ENCODE measurements at places on chromosomes 7 and 10.

DNA sequence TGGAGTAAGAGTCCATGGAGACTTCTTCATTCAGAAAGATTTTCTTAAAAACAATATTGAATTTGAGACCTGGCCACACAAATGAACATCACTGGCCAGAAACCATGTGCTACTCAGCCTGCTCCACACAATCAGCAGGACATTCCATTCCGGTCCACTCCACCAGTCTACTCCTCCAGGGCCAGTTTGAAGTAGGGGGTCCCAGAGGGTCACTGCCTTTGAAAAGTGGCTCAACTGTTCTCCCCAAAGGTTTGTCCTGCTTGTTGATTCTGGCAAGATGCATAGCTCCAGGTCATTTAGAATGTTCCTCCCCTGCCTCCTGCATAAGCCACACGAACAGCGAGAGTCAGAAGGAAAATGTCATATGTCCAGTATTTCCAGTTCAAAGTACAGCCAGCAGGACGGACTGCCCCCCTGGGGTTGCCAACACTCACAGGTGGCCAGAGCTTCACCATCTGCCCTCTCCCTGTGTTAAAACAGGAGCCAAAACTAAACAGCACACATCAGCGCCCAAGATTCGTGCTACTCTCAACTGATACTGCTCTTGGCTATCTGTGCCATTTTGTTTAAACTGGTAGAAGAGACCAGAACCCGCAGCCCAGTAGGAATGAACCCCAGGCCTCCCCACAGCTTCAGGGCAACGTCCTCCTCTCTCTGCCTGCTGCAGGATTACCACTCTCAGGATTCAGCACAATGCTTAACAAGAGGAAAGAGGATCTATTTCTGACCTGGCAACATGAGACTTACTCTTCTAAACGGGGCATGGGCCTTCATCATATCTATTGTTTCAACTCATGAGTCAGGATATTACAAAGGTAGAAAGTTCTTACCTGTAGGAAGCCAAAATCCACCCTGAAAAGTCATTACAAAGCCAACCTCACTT lies 11.3 kb downstream of the GRB10 start:
- no peak for DNase-seq

DNA sequence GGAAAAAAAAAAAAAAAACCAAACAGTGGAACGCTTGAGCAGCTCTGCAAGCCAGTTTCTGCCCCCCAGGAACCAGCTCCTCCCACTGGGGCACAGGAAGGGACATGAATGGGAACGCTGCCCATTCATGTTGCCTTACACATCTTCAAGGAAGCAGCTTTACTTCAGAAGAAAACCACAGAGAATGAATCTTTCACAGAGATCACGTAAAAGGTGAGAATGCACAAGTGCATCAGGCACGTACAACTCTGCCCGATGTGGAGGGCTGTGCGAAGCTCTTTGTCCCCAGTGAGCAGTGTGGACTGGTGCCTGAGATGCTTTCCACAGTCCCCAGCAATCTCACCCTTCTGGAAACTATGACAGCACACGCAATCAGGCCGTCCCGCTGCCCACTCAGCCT lies 106.2 kb downstream of the DLG5 start:
- DNase-seq, result no peak

GRCh38 chr10:84196083-84196482 lies 1.7 kb downstream of the CDHR1 start:
- DNase-seq, result peak; percentile 82

- no peak for DNase-seq
These were observed 209.3 kb downstream of the SDK1 start for GRCh38 chr7:3510101-3511020.

DNA sequence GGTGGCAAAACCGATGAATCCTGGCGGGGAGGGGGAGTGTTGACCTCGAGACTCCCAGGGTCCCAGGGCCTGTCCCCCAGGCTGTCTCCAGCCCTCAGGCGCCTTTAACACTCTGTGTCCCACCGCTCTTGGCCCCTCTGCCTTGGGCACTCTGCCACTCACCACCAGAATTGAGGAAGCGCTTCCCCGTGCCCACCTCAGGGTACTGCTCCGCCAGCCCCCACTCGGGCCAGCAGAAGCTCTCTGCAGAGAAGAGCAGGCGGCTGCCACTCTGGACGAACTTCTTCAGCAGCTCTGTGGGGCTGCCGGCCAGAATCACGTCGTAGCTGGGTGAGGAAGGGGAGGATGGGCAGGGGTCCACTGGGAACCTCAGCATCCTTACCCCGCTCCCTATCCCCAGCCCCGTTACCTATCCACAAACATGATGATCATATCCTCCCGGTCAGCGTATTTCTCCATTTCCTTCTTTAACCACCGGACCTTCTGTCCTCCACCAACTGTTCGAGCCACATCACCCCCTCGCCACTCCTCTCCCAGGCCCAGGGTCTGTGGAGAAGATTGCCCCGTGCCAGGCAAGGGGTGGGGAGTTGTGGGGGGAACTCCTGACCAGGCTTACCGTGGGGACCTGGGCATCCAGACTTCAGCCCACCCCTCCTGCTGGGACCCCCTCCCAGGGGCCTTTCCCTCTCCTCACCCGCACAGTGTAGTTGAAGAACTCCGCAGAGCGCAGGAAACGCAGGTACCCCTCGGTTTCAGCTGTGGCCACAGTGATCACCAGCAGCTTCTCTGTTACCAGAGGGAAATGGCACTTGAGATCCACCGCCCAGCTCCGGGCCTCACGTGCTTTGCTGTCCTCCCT lies 1.2 kb downstream of the PLOD3 start:
- peak; percentile 46 for DNase-seq

DNA sequence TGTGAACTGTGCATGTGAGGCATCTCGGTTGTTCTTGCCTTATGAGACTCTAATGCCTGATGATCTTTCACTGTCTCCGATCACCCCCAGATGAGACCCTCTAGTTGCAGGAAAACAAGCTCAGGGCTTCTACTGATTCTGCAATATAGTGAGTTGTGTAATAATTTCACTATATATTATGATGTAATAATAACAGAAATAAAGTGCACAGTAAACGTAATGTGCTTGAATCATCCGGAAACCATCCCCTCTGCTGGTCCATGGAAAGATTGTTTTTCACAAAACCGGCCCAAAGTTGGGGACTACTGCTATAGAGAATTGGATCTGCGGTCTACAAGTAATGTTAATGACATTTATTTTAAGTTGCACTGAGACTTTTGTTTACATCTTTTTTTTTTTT lies 126.7 kb downstream of the TPST1 start:
- no peak for DNase-seq

GRCh38 chr10:84328418-84329195 lies at the start of gene CCSER2:
CCSER2 (plus strand) TSS chr10:84328589; CDS start chr10:84371053, 42,464 bp downstream.
- peak; percentile 99 for DNase-seq

- DNase-seq, result no peak
These were observed 9.2 kb upstream of the HNRNPF start for GRCh38 chr10:43417950-43418768.

DNA sequence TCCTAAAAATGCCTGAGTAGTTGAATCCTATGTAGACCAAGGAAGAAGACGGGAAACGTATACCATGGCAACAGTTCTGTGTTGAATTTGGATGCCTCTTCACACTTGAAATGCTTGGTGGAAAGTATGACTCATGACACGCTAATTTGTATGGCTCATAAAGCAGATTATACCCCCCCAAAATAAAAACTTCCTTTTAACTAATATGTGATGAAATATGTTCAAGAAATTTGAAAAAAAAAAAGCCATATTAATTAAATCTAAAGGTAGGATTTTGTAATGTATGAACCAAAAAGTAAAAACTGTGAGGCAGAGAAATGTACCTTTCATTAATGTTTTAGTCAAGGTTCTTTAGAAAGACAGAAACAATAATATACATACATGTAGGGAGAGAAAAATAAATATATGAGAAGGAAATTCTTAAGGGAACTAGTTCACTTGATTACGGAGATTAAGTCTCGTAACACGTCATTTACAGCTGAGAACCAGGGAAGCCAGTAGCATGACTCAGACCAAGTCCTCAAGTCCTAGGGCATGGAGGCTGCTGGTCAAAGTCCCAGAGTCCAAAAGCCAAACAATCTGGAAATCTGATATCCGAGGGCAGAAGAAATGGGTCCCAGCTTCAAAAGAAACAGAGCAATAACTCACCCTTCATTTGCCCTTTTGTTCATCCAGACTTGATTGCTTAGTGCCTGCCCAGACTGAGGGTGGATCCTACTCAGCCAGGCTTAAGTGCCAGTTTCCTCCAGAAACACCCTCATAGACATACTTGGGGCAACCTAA lies 485.1 kb downstream of the SEMA3D start:
- peak; percentile 28 for DNase-seq

GRCh38 chr7:27961255-27961654 lies 219.3 kb downstream of the JAZF1 start:
- DNase-seq, result no peak

GRCh38 chr10:123309731-123310130 lies 155.5 kb downstream of the BUB3 start:
- DNase-seq, result no peak

GRCh38 chr10:59971915-59972314 lies 65.6 kb upstream of the CCDC6 start:
- DNase-seq, result peak; percentile 75

GRCh38 chr7:21568762-21569161 lies 25.9 kb downstream of the DNAH11 start:
- DNase-seq, result no peak

DNA sequence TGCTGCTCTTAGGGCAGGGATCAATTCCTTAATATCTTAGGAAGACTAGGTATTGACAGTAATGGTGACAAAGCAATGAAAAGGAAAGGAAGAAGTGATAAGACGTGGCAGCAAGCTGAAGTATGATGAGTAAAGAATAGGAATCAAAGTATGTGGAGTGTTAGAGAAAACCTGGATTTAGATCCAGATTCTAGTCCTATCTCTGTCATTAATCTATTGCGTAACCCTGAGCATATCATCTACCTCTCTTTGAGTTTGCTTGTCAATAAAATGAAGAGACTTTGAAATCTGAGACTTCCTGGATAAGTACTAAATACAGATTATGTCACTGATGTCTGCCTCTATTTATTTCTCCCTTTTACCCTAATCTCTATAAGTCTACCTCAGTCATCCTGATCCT lies 89.2 kb downstream of the PTEN start:
- DNase-seq, result no peak

DNA sequence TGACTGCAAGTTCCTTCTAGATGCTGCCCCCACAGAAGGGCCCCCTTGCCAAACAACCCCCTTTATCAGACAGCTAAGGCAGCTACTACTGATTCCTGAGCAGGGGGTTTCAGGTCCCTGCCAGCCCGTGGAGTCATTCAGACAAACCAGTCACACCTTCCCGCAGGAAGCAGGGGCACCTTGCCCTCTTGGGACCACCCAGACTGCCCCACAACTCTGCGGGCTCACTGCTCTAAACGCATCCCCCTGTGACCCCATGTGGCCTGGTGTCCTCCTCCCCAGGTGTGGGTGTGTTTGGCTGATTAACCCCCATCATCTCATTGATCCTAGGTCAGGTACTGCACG lies 298.9 kb downstream of the TCERG1L start:
- DNase-seq, result no peak

GRCh38 chr10:85615556-85615955 lies 751.0 kb downstream of the GRID1 start:
- DNase-seq, result no peak

- no peak for DNase-seq
These were observed 134.3 kb upstream of the MDFIC start for GRCh38 chr7:114787556-114787955.

GRCh38 chr7:127588697-127589482 lies 679 bp downstream of the ARF5 start:
- peak; percentile 71 for DNase-seq

GRCh38 chr7:1979591-1980560 lies 252.9 kb downstream of the MAD1L1 start:
- DNase-seq, result no peak

GRCh38 chr10:59708816-59709394 lies 745 bp downstream of the SLC16A9 start:
- DNase-seq, result peak; percentile 70

DNA sequence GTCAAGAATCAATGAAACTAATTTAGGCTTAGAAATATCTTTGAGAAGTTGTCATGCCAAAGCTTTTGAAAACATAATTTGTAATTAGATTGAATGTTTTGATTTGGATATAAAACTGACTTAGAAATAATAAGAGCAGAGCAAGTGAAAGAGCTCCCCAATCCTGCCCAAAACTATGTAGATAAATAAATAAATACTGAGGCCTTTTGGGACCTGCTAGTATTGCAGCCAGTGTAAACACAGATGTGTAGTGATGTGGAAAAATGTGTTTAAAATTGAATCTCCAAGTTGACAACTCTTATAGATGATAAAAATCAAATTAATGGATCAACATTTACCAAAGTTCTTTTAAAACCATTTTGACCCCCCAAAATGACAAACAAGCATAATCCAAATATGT lies 896.1 kb downstream of the CNTNAP2 start:
- DNase-seq, result no peak

GRCh38 chr7:428927-429827 lies 90.5 kb downstream of the PDGFA start:
- DNase-seq, result no peak

- no peak for DNase-seq
These were observed 20.1 kb downstream of the TMEM168 start for GRCh38 chr7:112770051-112770450.

- DNase-seq, result no peak
These were observed 479.2 kb downstream of the HTR7 start for GRCh38 chr10:90378524-90379076.

DNA sequence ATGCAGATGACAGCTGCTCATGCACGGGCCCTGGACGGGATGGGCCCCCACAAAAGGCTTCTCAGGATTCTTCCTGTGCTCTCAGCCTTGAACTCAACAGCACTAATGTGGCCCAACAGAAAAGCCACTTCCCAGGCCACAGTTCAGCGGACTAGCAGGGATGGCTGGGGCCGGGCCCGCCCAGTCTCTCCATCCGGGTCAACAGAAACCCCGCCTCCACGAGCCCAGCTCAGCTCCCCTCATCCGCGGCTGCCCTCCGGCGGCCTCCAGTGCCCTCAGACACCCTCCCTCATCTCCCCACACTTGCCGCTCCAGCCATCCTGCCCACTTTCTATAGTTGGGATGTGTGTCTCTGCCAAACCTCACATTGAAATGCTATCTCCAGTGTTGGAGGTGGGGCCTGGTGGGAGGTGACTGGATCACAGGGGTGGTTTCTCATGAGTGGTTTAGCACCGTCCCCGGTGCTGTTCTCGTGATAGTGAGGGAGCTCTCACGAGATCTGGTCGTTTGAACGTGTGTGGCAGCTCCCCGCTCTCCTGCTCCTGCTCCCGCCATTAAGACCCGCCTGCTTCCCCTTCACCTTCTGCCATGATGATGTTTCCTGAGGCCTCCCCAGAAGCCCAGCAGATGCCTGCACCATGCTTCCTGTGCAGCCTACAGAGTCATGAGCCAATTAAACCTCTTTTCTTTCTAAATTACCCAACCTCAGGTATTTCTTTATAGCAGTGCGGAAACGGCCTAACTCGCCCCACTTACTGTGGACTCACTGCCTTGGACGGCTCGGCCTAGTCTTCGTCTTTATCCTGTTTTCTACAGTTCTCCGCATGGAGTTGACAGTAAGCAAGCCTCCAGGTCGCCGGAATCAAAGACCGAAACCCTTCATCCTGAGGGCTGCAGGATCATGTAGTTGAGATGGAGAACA lies 169.9 kb upstream of the RNF32 start:
- no peak for DNase-seq
